ENCODE measurements at places on chromosomes 6 and 20.
A peak's percentile ranks its signal among the peaks of the same experiment; 100 is the strongest.

DNA sequence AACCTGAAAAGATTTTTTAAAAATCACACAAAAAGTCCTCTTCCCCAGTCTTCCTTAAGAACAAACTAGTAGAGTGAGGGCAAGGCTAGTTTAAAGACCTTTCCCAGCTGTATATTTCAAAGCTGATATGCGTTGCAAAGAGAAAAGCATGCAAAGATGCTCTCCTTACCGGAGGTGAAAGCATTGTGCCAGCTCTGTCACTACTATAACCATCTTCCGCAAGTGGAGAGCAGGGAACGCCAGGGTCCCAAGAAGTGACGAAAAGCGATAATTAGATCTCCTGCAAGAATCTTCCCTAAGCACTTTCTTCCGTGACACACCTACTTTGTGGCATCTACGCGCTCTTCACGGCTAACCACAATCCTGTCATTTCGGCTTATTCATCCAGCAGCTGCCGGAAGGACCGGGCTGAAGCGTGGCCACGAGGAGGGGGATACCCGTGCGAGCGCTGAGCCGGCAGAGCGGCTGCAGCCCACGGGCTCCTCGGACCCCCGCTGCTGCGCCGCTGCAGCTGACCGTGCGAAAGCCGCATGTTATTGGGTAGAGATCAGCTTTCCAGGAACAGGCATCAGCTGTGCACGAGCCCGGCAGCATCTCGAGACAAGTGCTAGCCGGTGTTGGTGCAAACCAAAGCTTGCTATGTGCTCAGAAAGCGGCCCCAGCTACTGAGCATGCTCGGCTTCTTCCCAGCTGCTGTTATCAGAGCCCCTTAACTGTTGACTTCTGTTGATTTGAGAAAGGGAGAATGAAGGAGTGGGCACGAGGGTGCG, 57.2 kb upstream of the ARHGAP18 start:
- peak; percentile 52 for DNase-seq

GRCh38 chr6:14092838-14093789, 24.5 kb upstream of the CD83 start:
- DNase-seq = no peak

DNA sequence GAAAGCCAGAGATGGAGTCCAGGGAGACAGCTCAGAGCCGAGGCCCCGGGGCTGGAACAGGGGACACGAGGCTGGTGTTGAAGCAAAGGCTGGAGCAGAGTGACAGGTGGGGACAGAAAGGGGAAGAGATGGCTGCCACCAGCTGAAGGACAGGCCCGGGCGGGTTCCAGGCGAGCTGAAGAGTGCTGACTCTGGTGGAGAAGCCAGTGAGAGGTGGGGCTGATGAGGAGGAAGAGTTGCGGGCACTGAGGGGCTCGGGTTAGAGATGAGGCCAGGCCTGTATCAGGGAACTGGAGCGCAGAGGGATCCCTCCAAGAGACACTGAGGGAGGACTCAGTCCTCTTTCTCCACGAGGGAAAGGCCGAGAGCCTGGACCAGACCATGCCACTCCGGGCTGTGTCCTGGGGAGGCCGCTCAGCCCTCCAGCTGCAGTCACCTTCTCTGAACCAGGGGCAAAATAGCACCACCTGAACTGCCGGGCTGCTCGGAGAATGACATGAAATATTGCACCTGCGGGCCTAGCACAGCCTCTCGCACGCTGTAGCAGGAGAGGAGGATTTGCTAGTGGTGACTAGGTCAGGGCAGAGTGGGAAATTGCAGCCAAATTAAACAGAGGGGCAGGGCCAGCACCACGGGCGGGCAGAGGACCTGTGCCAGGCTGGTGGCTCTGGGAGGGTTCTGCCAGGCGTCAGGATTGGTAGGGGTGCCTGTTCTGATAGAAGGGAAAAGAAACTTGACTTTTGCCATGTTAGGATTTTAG, 175.9 kb downstream of the ZDHHC14 start:
- DNase-seq = no peak

- no peak for DNase-seq
These were observed 51.0 kb downstream of the ZBTB2 start for GRCh38 chr6:151340219-151340978.

- no peak for DNase-seq
These were observed at the start of gene BTBD3 for GRCh38 chr20:11917663-11918062. Gene BTBD3, plus strand, starts transcription at chr20:11917893. Its CDS starts 383 bp downstream, at chr20:11918276.

- DNase-seq = no peak
These were observed 230.5 kb upstream of the KHDRBS2 start for GRCh38 chr6:62516291-62517141.

DNA sequence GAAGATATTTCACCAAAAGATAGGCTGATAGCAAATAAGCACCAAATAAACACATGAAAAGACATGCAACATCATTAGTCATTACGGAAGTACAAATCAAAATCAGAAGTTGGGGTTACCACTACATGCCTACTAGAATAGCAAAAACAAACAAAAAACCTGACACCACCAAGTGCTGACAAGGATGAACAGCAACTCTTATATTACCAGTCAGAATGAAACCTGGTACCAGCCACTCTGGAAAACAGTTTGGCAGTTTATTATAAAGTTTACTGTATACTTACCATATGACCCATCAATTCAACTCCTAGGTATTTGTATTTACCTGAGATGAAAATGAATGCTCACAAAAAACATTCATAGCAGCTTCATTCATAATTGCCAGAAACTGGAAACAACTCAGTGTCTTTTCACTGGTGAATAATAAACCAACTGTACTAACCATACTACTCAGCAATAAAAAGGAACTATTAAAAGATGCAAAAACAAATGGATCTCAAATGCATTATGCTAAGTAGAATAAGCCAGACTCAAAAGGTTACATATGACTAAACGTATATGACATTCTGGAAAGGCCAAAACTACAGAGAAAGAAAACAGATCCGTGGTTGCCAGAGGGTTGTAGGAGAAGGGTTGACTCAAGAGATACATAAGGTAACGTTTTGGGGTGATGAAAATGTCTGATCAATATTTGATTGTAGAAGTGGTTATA, 33.0 kb downstream of the NUP153 start:
- no peak for DNase-seq

GRCh38 chr6:87756858-87757257, 54.8 kb upstream of the AKIRIN2 start:
- DNase-seq = peak; percentile 40

GRCh38 chr20:56032251-56032650, 26.9 kb upstream of the CBLN4 start:
- no peak for DNase-seq

DNA sequence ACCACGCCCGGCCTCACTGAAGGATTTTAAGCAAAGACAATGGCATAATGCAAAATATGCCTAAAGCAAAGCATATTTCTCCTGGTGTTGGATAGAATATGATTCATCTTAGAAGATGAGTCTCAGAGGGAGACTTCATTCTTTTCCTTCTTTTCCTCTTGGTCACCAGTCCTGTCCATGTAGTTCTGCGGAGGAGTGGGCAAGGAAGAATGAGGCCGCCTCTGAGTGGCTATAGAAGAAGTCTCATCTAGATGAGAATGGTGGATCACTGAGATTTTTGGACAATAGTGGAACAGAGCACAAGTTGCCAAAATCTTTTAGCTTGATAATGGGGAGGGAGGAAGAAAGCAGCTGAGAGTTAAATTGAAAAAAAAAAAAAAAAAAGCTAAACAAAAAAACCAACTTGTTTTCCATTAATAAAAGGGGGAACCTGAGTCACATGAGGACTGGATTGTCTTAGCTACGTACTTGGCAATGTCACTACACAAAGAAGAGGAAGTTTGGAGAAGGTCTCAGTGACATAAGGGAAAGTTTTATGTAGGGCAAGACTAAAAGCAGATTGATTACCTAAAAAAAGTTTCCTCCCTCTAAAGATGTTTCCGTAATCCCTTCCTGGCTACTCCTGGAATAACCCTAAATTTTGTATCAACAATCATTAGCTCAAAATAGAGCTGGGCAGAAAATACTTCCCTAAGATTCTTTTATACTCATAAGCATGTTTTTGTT, 6.0 kb downstream of the CD83 start:
- no peak for DNase-seq

All from stimulated activated naive CD4-positive, alpha-beta T cell treated with Interleukin-2 at 50 U/mL for 16 hours (primary cell).